Forelimb muscle (tissue), 1 donor: ENCODE measurements at places on chromosomes 3 and 15. TPM values are rescaled to one million over a fixed set of nuclear protein-coding genes. Genes with fewer than 3 reads are reported as not detected.

LRRIQ4 gene
- polyA plus RNA-seq: 0.13 TPM

- no peak for DNase-seq
Measured at GRCh38 chr15:68487087-68487843, 55.3 kb upstream of the ITGA11 start.

DNA sequence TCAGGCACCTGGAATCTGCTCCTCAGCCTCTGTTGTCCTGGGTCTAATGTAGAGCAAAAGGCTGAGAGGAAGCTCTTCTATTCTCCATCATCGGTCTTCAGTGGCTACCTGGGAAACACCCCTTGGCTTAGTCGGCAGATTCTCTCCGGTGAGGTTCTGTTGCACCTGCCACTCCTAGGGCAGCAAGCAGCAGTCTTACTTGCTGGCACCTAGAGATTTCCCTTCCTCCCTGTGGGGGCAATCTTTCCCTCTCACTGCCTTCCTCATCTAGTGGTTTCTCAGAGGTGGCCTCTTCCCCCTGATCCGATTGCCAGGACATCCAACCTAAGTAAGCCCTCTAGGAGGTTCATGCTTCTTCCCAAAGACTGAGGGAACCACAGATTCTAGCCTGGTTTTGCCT lies 60.8 kb downstream of the PLS1 start:
- DNase-seq: no peak

- no peak for DNase-seq
Measured at GRCh38 chr3:24843955-24844354, 349.3 kb upstream of the THRB start.

EDC3 gene
- 23.7 TPM for polyA plus RNA-seq

ATP13A4 gene
- 0.48 TPM for polyA plus RNA-seq

CISH gene
- polyA plus RNA-seq: 12.0 TPM
